ENCODE measurements at places on chromosomes 13 and 19.

DNA sequence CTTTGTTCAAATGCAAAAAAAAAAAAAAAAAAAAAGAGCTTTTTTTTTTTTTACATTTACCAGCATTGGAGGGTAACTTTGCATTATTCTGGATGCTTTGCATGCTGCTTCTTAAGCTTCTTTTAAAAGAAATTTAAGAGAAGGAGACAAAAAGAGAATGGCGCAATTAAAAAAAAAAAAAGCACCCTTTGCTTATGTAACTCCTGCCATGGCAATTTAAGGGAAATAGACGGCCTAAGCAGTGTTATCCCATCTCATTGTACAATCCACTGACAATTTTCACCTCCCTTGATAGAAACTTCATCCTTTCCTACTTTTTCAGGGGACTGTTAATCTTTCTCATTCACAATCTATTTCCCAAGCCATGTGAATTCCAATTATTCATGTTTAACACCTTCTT, 129.8 kb downstream of the KCTD12 start:
- no peaks in the 10 kb centered on the region for H3K4me1 ChIP-seq
- no peak overlapping the region for H3K4me3 ChIP-seq
- H3K36me3 ChIP-seq: no peaks in the 10 kb centered on the region
- no peak for DNase-seq
- H3K27me3 ChIP-seq: no peaks in the 10 kb centered on the region

DNA sequence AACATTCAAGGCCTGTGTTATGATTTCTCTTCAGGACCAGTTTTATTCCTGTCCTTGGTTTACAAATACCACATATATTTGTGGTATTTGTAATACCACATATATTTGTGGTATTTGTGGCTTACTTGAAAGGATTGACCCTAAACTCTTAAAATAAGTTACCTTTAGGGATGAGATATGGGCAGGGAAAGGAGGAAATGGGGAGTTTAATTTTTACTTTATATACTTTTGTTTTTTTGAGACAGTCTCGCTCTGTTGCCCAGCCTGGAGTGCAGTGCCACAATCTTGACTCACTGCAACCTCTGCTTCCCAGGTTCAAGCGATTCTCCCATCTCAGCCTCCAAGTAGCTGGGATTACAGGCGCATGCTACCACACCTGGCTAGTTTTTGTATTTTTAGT, 2.3 kb upstream of the TGDS start:
- no peaks in the 10 kb centered on the region for H3K36me3 ChIP-seq
- H3K4me1 ChIP-seq: peaks cover 28% of the 10 kb centered on the region
- H3K27me3 ChIP-seq: no peaks in the 10 kb centered on the region
- H3K27ac ChIP-seq: no peak overlapping the region
- no peak overlapping the region for H3K4me3 ChIP-seq

DNA sequence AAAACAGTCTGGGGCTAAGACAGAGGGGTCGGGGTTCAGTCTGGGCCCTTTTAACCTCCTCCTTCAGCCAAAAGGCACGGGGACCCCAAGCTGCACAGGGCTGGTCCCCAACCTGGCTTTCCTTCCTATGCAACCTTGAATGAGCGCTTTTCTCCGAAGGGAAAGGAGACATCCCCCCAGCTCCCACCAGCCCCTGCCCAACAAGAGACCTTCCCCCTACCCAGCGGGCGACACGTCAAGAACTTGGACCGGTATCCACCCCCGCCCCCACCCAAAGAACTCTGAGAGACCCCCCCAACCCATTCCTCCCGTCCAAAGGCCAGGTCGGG, 35.0 kb upstream of the NANOS3 start:
- peaks cover 40% of the 10 kb centered on the region for H3K4me1 ChIP-seq
- H3K36me3 ChIP-seq: no peaks in the 10 kb centered on the region
- H3K27me3 ChIP-seq: no peaks in the 10 kb centered on the region
- no peak for DNase-seq
- H3K27ac ChIP-seq: peak overlapping the region; percentile 100

- no peaks in the 10 kb centered on the region for H3K27me3 ChIP-seq
- no peaks in the 10 kb centered on the region for H3K36me3 ChIP-seq
- H3K4me3 ChIP-seq: no peak overlapping the region
- peaks cover 6% of the 10 kb centered on the region for H3K4me1 ChIP-seq
- DNase-seq: no peak
Observed at GRCh38 chr13:59527500-59527899, 636.2 kb downstream of the DIAPH3 start.

DNA sequence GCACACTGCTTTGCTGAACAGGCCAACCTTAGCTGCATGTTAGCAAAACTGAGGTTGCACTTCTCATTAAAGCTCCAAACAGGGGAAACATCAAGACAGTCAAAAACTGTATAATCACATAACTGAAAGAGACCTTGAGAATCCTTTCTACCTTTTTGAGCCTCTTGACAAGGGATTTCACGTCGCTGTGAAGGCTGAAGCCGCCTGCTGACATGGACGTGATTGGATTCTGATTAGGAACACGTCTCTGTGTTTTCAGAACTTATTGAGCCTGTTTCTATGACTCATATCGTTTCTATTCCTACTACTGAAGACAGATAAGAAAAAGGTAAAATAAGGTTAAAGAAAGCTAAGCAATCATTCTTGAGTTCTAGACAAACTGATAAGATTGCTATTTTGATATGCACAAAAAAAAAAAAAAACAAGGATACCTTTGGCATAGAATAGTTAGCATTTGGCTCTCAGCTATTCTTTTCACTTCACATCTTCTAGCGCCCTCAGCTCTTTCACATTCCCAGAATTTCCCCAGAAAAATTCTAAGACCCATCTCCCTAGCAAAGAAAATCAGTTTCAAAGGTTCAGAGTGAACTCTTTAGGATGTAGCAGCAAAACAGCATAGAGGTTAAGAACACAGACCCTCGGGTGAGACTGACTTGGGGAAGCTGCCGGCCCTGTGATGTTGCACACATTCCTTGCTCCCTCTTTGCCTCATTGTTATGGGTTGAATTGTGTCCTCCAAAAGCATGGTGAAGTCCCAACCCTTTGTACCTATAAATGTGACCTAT, 81.6 kb downstream of the DOCK9 start:
- H3K27me3 ChIP-seq: no peaks in the 10 kb centered on the region
- no peak overlapping the region for H3K4me3 ChIP-seq
- peaks cover 8% of the 10 kb centered on the region for H3K36me3 ChIP-seq
- no peak for DNase-seq
- H3K27ac ChIP-seq: no peak overlapping the region

Measured in gastrocnemius medialis (tissue), 4 donors.